GM12865 (cell line): ENCODE measurements at places on chromosomes 1 and 21.

- DNase-seq: peak; percentile 1
Observed at GRCh38 chr1:72283307-72284083, 1.2 kb upstream of the NEGR1 start.

GRCh38 chr21:46269466-46269865 lies 15.9 kb downstream of the MCM3AP start:
- DNase-seq: no peak

- DNase-seq: no peak
Observed at GRCh38 chr1:221510793-221511503, 230.9 kb downstream of the DUSP10 start.

DNA sequence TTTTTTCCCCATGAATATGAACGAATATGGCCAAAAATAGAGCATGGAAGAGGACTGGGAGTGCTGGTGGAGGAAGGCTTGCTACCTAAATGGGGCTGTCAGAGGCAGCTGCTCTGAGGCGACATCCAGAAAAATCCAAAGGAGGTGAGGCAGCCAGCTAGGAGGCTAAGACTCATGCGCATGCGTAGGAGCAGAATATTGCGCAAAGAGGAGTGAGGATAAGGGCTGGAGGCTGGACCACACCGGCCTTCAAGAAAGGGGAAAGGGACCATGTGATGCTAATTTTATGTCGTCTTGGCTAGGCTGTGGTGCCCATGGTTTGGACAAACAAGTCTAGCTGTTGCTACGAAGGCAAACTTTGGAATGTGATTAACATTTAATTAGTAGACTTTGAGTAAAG lies 30.5 kb downstream of the HEYL start:
- DNase-seq: no peak

DNA sequence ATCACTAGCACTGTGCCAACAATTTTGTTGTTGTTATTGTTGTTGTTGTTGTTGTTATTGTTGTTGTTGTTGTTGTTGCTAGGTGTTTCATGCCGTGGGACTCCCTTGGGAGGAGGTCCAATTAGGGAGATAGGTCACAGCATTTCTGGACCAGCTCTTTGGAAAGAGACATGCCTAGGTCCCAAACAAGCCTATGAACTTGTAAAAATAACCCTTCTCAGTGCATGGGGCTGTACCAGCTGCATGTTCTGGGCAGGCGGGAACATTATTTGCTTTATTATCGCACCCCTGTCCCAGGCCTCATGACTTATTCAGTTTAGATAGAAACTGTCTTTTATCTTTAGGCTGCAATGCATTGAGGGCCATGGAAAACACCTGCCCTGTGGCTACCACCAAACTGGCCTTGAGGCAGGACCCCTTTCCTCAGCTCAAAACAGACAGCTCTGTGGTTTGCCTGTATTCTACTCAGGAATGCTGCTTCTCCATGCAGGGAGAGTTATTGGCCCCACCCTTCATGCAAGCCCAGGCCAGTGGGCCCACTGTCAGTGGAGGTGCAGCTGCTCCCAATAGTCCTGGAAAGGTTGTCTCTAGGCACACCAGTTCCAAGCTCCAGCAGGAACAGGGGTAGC lies 386.5 kb upstream of the BRINP3 start:
- DNase-seq: no peak

GRCh38 chr1:64280001-64280400 lies 76.6 kb downstream of the UBE2U start:
- DNase-seq: no peak

GRCh38 chr1:160569806-160570205 lies 9.5 kb downstream of the CD84 start:
- no peak for DNase-seq

GRCh38 chr1:36143424-36143823 lies 5.9 kb downstream of the TRAPPC3 start:
- DNase-seq: peak; percentile 85

DNA sequence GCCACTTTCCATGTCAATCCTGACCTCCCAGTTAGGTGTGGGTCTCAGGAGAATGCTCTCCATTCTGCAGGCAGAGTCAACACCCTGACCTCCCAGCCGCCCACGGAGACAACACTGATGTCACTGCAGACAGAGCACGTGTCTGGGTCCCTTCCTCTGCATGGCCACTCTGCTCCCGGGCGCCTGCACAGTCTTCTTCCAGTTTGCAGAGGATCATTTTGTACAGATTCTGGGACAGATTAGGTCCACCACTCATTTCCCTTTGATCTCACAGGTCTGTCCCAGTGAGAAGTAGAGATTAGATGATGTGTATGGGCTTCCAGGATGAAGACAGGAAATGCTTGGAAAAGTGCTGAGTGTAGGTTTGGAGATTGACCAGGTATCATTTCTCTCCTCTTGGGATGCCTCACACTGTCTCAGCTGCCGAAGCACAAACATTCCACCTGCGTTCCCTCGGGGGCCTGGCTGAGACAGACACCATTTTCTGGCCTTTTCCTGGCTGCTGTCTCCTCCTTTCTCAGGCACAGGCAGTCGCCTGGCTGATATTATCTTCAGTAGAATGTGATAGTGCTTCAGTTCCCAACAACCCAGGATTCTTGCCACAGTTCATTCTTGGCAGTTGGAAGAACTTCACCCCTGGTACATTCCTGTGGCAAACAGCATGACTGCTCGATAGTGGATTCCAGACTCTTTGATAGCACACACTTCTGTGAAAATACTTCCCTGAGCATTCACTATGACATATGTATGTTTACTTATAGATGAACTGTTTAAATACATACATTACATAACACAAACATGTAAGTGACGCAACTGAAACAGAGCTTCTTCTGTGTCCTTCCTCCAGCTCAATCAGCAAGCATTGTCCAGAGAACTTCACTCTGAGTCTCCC lies 7.9 kb downstream of the MYBPHL start:
- no peak for DNase-seq

- DNase-seq: no peak
Observed at GRCh38 chr1:228836427-228836826, 101.1 kb downstream of the RHOU start.

DNA sequence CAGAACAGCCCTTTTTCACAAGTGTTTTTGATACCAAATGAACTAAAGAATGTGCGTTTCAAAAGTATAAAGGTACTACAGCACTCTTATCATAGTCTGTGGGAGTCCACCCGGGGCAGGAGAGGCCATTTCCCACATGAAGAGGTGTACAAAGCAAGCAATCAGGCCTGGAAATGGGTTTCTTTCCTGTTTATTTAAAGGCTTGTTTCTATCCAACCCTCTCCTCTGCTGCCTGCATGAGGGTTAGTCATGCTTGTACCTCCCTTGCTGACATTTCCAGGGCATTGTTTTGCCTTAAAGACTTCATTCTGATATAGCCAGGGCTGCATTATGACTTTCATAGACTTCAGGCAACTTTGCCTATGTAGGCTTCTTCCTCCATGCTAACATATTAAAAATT lies 11.6 kb downstream of the SELP start:
- no peak for DNase-seq

DNA sequence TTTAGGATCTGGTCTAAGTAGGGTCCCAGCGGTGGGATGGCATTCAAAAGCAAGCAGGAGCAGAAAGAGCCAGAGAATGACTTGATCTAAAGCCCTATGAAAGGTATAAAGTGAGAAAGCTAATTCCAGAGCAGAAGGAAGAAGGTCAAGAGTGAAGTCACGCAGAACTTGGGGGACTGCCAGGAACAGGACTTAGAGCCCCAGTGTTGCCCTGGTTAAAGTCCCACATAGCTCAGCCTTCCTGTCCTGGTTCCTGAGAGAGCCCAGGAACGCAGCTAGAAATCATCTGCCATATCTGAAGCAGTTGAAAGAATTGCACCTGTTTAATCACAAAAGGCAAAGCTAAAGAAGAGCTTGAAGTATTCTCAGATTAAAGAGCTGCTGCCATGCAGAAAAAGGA lies 160.6 kb upstream of the ATP1B1 start:
- DNase-seq: no peak

DNA sequence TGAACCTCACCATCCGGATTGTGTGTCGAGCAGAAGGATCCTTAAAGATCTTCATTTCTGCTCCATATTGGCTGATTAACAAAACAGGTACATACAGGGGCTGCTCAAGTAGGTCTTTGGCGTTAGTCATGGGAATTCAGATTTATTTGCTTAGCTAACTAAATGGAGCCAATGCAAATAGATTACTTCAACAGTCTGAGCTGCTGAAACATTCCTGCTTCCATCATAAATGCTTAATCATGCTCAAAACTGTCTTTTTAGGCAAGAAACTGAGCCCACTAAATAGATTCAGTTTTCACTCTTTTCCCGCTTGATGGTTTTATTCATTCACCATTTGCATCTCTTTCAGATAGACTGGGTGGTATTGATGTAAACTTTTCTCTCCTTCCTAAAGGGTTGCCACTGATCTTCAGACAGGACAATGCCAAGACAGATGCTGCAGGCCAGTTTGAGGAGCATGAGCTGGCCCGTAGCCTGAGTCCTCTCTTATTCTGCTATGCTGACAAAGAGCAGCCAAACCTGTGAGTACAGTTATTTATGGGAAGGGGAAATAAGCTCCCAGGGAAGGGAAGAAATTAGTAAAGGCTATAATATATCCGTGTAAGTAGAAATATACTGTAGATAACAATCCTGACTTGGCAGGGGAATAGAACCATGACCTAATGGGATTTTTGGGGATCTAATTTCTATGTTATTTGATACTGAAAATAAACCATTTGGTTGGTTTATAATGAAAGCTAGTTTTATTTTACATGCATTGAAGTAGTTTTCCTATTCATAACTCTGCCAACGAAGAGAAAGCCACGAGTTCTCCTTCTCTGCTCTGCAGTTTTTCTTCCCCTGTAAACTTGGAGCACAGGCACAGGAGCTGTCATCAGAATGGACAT lies 126.4 kb downstream of the VPS13D start:
- DNase-seq: no peak

GRCh38 chr1:1537626-1538250 lies 2.7 kb downstream of the TMEM240 start:
- DNase-seq: no peak

DNA sequence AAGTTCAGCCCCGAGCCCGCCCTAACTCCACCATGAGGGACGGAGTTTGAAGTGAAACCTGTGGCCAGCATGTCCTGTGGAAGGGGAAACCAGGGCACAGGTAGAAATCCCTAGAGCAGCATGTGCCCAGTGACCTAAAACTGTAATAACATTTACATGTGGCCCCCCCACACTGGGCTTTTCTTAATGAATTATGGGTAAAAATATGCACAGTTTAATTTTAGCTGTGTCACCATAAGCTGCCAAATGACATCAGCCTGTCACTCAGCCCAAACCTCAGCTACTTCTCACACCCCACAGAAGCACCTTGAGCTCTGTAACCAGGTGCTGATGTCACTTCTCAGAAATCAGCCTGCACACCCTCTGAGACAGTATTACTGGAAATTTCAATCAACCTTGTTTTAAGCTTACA lies 50.0 kb upstream of the SLC19A1 start:
- DNase-seq: peak; percentile 77

DNA sequence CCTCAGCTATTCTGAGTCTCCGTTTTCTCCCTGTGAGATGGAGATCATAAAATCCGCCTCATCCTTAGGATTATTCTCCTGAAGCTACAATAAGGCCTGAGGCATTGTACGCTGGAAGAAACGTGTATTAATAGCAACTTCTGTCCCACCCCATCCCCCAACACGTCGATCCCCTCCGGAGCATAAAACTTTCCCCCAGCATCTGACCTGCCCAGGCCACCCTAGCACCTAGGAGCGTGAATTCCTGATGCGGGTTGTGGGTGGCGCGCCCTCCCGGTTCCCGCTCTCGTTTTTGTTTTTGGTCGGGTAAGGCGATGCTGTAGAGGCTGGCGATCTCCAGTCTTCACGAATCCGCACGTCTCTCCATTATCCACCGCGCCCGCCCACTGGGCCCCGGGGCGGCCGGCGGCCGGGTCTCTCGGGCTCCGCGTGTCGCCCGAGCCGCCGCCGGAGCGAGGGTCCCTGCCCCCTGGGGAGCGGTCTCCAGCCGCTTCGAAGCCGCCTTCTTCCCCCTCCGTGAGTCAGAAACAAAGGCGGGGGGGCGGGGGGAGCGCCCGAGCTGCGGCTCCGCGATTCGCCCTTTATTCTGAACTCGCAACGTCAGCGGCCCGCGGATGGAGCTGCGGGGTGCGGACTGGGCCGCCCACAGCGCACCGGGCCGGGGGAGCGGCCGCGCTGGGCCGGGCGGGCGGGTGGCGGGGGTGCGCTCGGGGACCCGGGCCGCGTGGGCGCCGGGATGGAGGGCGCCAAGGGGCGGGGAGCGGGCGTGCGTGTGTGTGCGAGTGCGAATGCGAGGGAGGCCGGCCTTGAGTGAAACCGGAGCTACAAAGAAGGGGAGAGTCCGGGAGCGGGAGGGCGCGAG lies at the start of gene PLEKHO1:
Gene PLEKHO1 (plus strand): TSS at position 646 of the 862 bp plus-strand sequence. CDS start 342 bp downstream, outside the sequence.
- DNase-seq: peak; percentile 83

DNA sequence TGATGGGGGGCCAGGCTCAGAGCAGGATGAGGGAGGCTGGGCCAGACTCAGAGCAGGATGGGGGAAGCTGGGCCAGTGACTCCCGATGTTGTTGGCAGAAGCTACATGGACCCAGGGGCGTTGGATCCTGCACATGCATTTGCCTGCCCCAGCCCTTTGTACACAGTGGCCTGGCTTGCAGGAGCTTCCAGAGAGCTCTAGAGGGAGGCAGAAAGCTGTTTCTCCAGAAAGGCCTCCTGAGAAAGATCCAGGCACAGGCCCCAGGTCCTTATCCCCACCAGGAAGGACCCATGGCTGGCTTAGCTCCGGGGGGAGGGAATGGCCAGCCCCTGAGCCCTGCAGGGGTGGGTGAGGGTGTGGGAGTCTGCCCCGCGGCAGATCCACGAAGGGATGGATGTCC lies 106.6 kb upstream of the ACTRT2 start:
- no peak for DNase-seq

GRCh38 chr1:91846007-91846638 lies 39.8 kb downstream of the TGFBR3 start:
- peak; percentile 40 for DNase-seq

- DNase-seq: no peak
Observed at GRCh38 chr1:46418976-46419375, 24.9 kb downstream of the FAAH start.

DNA sequence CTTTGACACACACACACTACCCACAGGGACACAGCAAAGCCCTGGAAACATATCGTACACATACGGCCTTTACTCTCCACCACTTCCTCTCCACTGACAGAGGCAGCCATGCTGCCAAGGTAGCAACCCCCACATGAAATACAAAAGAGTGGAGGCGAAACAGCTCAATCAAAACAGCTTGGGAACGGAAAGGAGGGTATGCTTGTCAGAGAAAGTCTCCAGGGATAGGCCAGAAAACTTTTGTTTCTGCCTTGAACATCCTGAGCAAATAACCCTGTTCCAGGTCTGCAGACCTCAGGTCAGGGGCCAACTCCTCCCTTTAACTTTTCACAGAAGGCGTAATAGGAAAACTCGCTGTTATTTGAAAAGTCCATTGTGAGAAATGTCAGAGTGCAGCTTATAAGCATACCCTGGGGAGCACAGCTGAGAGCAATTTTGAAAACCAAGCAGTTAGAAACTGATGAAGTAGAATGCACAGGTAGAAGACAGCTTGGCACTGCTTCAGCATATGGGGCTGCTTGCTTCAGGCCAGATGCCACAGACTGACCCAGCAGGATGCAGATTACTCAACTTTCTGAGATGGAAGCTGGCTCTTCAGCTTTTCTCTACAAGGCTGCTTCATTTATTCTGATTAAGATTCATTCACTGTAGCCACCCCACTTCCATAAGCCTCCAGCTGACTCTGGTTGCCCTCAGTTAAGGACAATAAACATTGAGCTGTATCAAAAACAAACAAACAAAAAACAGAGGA lies 18.0 kb downstream of the KIAA0319L start:
- peak; percentile 76 for DNase-seq

GRCh38 chr1:147215540-147215916 lies 9.6 kb downstream of the FMO5 start:
- DNase-seq: no peak
